Foreskin keratinocyte (primary cell): ENCODE measurements at places on chromosomes 1 and 21.

DNA sequence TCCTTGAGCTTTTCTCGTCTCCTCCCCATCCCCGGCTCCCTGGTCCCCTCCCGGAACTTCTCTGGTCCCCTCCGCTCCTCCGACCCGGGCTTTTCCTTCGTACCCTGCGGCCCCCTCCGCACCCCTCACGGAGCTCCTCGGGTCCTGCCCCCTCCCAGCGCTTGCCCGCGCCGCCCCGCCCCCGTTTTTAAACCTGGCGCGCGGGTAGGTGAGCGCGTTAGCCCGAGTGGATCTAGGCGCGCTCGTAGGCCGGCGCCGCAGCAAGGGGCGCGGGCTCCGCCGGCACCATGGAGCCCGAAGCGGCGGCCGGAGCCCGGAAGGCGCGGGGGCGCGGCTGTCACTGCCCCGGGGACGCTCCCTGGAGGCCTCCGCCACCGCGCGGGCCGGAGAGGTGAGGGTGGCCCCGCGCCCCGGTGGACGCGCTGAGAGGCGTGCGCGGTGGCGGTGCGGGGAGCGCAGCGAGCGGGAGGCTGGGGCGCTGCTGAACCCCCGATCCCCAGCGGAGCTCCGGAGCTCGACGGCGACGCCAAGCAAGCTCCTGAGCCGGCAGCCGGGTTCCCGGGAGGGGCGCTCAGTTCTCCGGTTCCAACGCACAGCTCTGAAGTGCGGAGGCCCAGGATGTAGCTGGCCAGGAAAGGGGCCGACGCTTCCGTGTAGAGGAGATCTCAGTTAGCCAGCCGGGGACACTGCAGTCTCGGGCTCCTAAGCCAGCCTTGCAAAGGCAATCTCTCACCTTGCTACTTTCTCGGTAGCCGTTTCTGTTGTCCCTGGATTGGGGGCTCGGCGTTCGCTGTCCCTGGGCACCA is at the start of gene RIPPLY3:
RIPPLY3 (plus strand) TSS at position 217 of the 806 bp plus-strand sequence; CDS start at position 288, 71 bp downstream.
- DNase-seq: no peak

DNA sequence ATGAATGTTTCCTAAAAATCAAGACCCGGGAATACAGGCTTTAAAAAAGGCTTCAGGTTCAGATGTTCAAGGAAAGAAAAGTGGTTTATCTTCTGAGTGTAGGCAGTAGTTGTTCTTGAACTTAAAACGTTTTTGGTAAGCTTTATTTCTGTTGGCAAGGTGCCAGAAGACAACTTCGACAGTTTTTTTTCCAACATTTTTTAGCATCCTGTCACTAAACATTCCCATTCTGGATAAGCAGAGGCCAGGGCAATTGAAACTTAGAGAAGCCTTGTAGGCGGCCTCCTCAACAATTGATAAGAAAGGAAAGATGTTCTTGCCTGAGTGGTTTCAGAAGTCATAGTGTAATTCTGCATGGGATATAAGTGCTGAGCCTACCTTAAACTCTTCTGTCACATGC is 66.7 kb downstream of the PATJ start:
- DNase-seq: no peak

DNA sequence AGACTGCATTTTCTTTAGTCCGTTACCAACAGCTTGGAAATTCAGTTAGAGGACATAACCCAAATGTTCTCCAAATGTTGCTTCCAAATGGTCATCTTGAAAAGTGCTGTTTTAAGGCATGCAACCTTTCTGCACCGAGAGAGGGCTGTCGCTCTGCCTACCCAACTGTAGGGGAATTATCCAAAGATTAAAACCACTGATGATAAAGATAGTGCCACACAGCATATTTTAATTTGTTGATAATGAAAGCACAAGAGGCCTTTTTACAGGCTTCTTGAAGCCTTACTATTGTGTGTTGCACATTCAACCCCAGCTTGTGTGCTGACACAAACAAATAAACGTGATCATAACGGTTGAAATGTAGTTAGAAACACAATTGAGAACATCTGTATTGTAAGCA is 121.5 kb downstream of the LMO4 start:
- DNase-seq: no peak

- peak; percentile 15 for DNase-seq
Measured at GRCh38 chr1:11207898-11208611, 18.9 kb downstream of the ANGPTL7 start.

DNA sequence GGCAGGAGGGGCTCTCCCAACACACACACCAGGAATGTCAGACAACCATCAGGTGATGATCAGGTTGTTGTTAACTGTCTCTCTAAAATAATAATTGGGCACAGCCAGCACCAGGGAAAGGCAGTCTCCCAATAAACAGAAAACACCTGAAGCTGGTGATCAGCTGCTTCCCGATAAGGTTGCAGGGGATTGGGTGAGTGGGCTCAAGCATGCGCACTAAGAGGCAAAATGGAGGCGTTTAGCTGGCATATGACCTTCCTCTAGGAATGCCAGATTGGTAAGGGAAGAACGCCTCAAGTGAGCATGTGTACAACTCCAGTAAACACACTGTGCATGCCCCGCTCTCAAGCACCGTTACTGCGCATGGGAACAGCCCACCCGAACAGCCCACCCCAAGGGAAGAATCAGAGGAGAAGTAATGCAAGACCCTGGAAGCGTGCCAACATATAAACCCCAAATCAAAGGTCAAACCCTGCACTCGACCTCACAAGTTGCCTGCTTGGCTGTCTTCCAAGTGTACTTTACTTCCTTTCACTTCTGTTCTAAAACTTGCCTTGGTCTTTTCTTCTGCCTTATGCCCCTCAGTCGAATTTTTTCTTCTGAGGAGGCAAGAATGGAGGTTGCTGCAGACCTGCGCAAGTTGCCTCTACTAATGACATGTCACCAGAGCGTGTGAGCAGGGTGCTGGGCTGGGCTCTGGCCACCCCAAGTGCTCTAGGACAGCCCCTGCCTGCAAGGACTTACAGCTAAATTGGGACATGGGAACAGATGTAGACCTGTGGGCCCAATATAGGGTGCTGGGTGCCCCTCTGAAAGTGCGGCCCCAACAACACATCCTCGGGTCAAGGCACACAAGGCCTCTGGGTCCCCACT is 200.8 kb downstream of the RHOU start:
- DNase-seq: no peak

GRCh38 chr1:209723756-209724693 is 19.4 kb downstream of the HSD11B1 start:
- DNase-seq: no peak

DNA sequence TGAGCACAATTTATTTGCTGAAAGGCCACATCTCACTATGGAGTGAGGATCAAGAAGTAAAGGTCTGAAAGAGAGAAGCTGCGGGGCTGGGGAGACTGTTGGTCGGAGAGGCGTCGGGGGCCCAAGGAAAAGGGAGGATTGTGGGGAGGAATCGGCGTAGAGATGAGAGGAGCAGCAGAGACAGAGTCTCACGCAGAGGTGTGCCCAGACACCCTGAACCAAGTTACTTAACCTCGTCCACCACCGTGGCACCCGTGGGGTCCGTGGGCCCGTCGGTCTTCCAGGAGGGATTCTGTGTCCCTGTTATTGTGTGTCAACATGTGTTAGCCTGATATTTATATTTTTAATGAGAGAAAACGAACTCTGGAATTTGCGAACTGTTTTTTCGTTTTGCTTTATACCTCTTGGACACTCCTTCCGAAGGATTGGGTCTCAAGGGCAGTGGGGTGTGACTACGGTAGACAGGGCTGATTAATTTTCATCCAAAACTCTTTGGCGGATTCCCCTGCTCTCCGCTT is 3.8 kb upstream of the NBPF1 start:
- DNase-seq: no peak

DNA sequence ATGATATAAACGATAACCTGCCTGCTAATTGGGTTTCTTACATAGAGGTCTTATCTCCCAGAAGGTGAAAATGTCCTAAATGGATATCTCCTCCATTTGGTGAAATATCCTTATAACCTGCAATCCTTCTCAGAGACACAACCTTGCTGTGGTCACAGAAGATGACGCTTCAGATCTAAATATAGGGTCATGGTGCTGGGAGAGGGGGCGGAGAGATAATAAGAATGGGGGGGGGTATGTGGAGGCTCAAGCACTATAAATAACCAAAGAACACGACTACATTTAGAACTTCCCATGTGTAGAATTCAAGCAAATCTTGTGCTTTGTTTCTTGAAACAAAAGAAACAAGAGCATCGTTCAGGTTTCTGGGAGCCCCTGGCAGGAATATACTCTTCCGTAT is 260.6 kb upstream of the ESRRG start:
- DNase-seq: no peak

- DNase-seq: peak; percentile 78
Measured at GRCh38 chr1:30700528-30701257, 22.7 kb downstream of the MATN1 start.

GRCh38 chr1:171988243-171988885 is 147.1 kb downstream of the DNM3 start:
- DNase-seq: no peak

GRCh38 chr1:52996653-52997052 is 65.4 kb upstream of the PODN start:
- DNase-seq: no peak

DNA sequence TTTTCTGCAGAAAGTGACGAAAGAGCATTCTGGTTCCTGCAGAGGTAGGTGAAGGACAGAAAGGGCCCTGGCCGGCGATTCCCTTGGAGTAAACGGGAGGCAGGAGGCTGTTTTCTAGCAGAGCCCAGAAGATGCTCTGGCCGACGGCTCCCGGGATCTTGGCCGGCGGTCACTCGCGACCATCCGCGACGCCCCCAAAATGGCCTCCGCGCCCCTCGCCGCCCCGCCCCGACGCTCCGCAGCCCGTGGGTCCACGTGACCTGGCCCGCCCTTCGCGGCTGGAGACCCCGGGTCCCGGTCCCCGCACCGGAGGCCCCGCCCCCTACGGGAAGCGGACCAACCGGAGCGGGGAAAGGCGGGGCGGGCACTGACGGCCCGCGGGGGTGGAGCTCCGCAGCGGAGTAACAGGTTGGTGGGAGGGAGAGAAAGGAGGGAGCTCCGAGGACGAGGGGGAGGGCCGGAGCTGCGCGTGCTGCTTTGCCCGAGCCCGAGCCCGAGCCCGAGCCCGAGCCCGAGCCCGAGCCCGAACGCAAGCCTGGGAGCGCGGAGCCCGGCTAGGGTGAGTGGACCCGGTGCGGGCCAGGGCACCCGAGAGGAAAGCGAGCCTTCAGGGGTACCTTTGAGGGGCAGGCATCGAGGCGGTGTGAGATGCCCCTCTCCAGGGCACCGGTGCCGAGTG is at the start of gene CGN:
CGN (plus strand) TSS at position 431 of the 679 bp plus-strand sequence. CDS start 7,133 bp downstream, outside the sequence.
- DNase-seq: no peak

- no peak for DNase-seq
Measured at GRCh38 chr1:228295201-228295600, 87.4 kb downstream of the OBSCN start.

DNA sequence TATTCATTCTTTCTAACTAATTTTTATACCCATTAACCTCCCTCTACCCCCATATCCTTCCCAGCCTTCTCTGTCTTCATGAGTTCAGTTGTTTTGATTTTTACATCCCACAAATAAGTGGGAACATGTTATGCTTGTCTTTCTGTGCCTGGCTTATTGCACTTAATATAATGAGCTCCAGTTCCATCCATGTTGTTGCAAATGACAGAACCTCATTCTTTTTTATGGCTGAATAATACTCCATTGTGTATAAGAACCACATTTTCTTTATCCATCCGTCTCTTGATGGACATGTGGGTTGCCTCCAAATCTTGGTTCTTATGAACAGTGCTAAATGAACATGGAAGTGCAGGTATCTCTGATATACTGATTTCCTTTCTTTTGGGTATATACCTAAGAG is 21.5 kb downstream of the AGPAT3 start:
- no peak for DNase-seq

DNA sequence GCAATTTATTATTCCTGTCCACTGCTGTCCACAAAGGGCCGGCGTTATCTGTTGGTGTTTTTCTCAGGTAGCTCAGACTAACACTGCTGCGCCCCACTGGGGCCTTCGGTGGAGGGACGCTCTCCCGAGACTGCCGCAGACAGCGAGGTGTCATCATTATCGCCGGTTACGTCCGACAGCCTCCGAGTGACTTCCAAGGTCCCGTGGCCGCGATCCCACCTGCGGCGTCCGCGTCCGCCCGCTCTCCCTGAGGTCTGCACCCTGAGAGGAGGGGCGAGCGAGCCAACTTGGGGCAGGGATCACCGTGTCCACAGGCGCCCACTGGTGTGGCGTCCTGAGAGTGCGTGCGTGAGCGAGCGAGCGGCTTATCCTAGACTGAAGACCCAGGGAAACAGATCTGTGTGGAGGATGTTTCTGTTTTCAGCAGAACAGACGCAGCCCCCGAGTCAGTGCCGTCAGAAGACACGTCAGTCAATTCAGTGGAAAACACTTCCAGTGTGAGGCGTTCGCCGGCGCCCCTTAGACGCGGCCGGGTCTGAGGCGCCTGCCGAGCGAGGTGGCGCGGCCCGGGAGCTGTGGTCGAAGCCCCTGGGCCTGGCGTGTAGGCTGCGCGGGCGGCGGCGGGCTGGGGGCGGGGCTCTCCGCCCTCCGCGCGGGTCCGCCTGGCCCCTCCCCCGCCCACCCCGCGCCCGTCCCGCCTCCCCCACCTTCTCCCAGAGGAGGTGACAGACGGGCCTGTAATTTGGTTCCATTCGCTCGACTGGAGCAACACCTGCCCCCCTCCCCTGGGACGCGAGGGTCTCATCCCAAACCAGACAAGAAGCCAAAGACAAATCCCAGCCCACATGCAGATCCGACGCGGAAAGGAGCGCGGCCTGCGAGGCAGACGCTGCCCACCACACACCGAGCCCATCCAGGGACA is 12.6 kb downstream of the NHLH2 start:
- no peak for DNase-seq

DNA sequence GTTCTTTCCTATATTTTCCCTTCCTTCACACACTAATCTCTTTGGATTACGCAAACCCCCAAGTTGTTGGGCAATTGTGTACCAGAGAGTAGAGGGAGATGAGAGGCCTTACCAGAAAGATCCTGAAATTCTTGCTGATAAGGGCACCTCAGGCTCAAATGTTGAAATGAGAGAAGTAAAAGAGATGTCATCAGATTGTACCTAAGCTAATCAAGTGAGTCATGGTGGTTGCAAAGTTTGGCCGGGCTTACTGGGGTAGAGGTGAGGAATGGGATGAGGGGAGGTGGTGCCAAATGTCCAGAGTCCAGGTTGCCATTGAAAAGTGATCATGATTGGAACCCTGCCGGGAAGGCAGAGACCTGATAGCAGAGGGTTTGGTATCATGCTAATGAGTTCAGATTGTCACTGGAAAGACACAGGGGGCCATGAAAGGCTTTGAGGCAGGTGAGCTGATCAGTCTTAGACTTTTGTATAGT is 43.1 kb downstream of the OPTC start:
- no peak for DNase-seq

DNA sequence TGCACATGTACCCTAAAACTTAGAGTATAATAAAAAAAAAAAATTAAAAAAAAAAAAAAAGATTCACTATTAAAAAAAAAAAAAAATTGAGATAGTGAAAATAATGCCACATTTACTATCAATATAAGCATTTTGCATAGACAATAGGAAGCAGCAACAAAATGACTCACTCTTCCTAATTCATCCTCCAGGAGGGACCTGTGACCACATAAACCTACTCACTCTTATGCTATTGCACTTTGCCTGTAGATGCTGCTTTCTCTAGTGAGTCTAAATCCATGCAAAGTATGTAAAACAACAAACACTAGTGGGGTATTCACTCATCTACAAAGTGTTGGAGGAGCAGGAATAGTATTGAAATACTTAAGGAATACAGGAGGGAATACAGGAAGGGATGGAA is 2.9 kb downstream of the OR10J5 start:
- DNase-seq: peak; percentile 5

GRCh38 chr1:145996433-145997015 is at the start of gene TXNIP:
Gene TXNIP, minus strand, starts transcription at chr1:145996579. Its CDS starts 313 bp downstream, at chr1:145996266.
- peak; percentile 86 for DNase-seq
